ENCODE measurements at places on chromosomes 1 and 21.

GRCh38 chr1:84298328-84298683 lies 3.2 kb upstream of the SAMD13 start:
- peak; percentile 6 for DNase-seq

DNA sequence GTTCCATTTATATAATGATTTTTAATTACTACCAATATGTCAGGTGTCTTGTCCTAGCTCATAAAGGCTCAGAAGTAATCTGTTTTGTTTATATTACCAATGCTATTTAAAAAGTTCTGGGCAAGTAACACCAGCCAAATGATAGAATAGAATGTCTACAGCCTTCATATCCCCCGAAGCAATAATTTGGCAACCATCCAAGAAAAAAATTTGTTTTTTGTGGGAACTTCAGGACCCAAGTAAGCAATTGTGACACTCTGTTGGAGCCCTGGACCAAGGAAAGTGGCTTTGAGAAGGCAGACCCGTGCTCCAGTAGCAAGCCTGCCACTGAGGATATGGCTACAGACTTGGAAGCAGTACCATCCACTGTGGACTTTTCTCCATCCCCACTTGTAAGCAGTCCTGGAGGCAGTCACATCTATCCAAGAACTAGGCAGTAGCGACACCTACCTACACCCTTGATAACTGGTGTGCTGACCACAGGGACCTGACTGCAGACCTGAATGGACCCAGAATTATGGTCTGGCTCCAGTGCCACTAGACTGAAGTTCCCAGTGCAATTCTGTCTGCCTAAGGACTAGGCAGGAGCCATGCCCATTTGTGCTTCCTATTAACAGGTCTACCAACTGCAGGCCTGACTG lies 870.7 kb upstream of the ADGRL2 start:
- no peak for DNase-seq

DNA sequence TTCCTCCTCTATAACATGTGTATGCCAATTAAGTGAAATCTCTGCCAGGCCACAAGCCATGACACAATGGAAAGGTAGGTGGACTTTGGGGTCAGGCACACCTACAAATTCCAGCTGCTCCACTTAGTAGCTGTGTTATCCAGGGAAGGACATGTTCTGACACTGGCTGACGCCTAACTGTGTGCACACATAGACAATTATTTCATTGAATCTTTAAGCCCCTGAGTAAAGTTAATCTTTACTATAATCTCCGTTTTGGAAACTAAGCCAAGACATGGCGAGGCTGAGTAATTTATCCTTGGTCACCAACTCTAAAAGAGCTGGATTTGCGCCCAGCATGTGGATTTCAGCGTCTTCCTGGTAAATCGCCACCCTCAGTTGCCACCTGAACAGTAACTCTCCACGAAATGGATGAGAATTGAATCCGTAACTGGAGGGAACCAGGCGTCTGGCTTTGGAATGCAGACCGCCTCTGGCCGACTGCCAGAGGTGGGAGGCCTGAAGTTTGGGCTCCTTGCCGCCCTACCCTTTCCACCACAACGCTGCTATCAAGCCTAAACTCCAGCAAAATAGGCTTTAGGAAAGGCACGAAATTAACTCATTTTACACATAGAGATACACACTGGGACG lies 888 bp upstream of the SNRPE start:
- DNase-seq: no peak

DNA sequence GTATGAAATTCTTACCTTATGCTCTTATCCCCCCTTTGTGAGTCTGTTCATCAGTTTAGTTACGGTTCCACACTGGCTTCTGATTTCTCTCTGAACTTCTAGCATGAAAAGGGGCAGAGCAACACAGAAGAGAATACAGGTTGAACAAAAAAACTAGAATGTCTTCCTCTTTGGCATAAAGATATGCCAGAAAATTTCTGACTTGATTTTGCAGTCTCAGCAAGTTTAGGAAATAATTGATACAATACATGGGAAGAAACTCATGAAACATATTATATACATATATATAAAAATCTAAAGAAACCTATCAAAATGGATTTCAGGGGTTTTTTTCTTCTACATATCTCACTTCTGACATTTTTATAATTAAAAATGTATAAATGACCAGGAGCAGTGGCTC lies 27.0 kb downstream of the SH3GLB1 start:
- DNase-seq: no peak

DNA sequence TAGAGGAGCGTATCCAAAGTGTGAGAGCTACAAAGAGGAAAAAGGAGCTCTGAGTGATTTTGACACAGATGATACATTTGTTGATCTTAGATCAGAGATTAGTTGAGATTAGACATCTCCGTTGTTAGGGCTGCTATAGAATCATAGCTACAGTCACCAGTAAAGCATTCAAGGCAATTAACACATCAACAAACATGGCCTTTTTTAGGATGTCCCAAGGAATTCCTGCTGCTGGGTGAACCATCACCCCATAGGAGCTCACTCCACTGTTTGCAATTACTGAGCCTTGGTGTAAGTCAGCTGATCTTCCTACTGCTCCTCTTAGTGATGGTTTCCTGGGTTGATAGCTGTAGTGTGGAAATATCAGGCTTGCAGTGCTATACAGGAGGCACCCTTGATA lies 6.7 kb upstream of the RSRP1 start:
- no peak for DNase-seq

DNA sequence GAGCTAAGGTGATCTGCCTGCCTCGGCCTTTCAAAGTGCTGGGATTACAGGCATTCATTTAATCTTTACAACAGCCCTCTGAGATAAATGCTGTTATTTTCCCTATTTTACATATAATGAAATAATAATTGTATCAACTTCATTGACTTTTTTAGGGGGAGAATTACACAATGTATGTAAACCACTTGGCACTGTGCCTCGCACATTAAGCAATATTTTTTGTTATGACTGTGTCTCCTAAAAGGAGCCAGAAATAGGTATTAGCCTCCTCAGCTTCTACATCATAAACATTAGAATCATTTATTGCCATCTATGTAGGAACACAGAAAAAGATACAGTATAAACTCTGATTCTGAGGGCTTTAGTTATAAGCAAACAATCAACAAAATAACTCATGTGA lies 1.1 kb upstream of the DNAJC28 start:
- DNase-seq: no peak

GRCh38 chr1:204649721-204650521 lies 35.6 kb downstream of the LRRN2 start:
- no peak for DNase-seq

DNA sequence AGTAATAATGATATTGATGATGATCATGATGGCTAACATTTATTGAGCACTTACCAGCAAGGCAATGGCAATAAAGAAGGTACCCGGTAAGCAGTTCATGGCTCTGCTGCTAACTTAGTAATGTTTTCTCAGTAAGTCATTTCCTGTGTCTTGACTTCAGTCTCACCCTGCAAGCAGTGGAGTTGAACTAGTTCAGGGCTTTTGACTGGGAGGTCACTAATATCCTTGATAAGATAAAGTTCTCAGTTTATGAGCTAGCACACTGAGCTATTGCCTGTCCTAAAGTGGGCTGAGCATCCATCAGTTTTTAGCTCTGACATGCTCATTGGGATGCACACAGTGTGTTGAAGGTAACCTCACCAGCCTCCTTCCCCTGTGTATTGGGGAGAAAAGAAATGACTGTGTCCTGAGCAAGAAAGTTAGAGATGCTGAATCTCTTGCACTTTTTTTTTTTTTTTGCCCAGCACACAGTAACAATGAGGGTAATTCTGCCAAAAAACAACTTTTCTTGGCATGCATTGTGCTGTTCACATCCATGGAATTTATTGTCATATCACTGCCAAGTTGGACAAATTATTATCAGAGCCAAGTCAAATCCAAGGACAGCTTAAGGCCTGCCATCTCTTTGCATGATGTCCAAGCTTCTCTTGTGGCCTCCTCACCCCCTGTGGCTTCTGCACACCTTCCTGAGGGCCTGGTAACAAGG lies 55.5 kb upstream of the GADD45A start:
- DNase-seq: no peak

GRCh38 chr1:30788580-30789387 lies 31.2 kb upstream of the LAPTM5 start:
- no peak for DNase-seq

DNA sequence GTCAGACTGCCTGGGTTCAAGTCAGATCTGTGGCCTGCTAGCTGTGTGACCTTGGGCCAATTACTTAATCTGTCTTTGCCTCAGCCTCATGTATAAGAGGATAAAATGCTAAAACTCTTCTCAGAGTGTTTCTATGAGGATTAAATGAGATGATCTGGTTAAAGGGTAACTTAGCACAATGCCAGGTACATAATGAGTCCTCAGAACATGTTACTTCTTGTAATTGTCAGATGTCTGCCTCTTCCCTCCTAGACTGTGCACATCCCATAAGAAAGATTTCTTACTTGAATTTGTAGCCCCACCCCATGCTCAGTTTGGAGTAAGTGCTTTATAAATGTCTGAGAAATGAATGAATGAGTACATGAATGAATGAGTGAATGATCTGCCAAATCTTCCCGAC lies 34.6 kb upstream of the HIVEP3 start:
- DNase-seq: no peak
